Activated CD4-positive, CD25-positive, alpha-beta regulatory T cell (primary cell): ENCODE measurements at places on chromosomes 4 and X.
A peak's percentile ranks its signal among the peaks of the same experiment; 100 is the strongest.

- DNase-seq, result no peak
Measured at GRCh38 chr4:10753336-10753735, 68.8 kb upstream of the CLNK start.

DNA sequence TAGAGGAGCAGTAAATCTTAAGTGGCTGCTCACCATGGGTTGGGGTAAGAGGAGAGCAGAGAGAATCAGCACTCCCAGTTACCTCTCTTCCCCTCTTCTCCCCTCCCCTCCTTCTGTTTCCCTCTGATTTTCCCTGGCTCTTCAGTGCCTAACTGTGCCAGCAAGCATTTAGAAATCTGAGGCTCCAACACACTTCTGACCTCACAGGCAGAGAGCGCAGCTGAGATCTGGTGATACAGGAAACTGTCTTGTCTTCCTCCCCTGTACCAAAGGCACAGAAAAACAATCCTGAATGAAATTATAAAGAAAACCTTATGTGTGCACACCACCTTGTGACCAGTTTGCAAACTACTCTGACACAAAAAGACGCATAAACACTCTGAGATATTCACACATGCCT lies 82.4 kb upstream of the SMIM10 start:
- no peak for DNase-seq

DNA sequence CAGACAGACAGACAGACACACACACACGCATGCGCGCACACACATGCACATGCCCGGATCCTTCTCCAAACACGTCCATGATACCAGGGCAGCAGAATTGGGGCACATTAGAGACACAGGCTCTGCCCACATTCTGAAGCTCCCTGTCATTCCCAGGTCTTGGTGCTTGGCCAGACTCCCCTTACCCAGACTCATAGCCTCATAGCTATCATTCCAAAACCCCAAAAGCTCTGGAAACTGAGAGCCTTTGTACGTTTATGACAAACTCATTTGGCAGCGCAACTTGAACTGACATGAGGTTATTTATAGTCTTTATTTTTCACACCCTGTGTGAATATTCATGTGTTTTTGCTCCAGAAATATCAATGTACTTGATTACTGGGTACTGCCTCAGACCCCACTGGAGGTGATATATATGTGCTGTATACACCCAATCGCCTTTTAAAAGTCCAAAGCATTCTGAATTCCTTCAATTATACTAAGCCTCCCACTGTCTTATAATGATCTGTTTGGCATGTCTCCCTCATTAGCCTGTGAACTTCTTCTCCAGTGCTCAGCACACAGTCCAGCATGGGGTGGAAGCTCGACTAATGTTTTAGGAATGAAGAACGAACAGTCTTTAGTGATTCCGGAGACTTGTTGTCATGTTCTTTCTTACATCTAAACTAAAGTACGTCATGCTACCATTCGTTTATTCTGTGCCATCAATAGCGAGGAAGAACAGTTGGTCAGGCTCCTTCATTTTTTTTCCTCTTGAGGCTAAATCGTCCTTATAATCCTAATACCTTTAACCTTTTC lies 45.0 kb downstream of the RTL9 start:
- DNase-seq, result no peak

- no peak for DNase-seq
Measured at GRCh38 chr4:96342790-96343455, 503.0 kb downstream of the PDHA2 start.

GRCh38 chr4:475962-476361 lies 23.0 kb downstream of the ZNF721 start:
- DNase-seq, result no peak

DNA sequence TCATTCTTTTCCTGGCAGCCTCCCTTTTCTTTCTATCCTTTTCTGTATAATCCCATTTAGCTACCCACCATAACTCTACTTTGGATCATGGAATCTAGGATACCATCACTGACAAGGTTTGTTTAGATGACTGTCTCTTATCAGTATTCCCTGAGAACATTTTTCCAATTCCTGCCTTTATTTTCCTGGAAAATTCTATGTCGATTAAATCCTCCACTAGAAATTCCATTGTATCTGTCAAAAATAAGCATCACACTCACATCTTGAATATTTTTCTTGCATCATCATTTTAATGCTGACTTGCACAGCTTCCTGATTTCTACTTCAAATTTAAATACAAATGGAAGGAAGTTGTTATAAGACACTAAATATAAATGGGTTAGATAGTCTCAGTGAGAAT lies 20.2 kb downstream of the TRIM2 start:
- no peak for DNase-seq

DNA sequence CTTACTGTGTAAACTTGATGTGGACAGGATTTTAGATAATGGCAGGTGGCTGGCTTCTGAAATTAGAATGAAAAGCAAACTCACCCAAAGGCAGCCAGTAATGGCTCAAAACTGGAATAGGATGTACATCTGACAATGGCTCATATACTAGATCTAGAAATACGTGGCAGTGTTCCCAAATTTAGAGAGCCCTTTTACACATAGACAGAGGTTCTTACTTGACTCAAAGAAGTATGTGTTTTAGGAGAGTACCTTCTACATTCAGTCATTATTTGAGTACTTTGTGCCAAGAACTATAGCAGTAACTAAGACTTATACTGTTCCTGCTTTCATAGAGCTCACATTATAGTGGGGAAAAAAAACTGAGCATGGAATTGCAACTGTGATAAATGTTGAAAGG lies 48.0 kb downstream of the UBE2K start:
- no peak for DNase-seq

GRCh38 chrX:106378616-106379015 lies 210.5 kb downstream of the PWWP3B start:
- no peak for DNase-seq

GRCh38 chr4:11214281-11214680 lies 214.4 kb downstream of the HS3ST1 start:
- DNase-seq, result no peak

DNA sequence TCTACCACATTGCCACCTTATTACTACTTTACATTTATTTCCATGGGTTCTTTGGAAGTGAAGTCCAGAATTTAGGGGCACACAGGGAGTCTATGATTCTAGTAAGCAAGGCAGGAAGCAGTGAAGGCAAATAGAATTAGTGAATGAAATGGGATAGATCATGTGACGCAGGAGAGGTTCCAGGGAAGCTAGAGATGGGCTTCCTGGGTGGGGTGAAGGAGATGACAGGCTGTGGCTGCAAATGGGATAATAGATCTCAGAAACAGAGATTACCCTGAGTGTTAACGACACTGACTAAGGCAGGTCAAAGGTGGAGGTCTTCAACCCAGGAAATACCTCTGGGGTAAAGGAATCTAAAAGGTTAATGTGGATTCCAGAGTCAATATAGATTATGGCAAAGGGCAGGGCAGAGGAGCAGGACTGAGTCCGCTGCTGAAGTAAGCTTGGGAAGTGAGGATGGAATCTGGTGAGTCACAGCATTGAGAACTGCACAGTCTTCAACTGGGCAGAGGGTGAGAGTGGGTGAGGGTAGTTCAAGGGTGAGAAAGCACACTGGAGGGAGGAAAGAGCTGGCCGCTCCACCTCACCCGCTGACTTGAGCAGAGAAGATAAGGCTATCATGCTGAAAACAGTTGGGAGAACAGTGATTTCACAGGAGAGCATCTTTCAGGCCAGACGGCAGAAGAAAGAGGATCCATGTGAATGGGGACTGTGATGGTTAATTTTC lies 70.8 kb downstream of the ANXA3 start:
- no peak for DNase-seq

DNA sequence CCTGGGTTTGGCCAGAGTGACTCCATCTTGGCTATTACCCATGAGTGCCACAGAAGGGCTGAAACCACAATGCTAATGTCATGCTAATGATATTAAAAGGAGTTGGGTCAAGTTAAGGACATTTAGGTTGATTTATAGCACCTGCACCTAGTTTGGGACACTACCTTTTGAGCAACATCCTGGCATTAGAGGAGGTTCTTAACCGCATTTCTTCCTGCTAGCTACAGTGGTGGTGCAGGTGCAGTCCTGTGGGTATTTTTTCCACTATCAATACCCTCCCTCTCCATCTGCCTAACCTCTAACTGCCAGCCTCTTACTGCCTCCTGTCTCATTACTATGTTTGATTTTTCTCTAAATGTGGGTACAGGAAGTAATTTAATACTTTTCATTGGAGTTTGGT lies 1276.1 kb downstream of the FSTL5 start:
- no peak for DNase-seq

GRCh38 chr4:32574803-32575202 lies 1854.6 kb downstream of the PCDH7 start:
- DNase-seq, result no peak

DNA sequence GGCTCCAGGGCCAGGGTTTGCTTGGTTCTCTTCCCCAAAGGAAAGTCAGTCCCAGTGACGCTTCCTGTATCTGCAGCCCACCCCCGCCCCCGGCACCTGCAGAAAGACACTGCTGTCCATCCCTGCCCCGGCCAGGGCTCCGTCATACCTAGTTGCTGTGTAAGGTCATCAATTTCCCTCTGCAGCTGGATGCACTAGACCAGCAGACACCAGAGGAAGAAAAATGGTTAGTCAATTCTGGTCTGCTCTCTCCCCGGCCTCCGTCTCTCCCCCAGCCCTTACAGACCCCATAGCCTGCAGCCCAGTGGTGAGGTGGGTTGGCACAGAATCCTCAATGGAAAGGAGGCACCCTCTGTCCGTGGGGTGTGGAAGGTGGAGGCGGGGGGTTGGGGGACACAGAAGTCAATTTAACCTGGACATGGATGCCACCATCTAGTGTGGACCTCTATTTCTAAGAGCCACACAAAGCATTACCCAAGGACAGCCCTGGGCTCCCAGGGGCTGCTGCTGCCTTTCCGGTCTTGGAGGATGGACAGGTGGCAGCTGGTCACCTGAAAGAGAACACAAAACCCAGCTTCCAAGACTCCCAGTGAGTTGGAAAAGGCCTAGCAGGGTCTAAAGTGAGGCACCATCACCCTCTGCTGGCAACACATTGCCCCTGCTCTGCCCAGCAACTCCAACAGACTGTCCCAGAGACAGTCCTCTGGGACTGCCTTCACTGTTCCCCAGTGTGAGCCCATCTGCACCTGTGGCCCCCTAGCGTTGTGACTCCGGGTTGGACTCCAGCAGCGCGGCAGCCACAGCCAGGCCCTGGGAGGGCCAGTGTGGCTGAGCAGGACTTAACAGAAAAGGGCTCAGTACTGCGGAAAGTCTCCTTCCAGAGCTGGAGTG lies 40.2 kb upstream of the NHSL2 start:
- no peak for DNase-seq

DNA sequence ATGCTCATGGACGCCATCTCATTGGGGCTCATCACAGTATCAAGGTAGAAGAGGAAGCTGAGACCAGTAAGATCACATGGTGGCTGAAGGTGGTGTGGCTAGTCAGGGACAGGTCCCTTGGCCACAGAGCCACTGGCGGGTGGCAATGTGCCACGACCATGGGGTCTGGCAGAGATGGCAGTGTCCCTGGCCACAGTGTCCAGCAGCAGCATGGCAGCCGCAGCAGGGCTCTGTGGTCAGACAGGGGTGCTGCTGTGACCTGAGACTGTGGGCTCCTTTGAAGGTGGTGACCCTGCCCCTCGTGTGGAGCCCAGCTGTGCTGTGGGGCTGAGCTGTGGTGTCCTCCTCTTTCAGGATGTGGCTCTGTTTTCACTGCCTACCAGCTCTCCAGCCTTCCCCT lies 2.2 kb upstream of the DOK7 start:
- no peak for DNase-seq

GRCh38 chrX:75327607-75328006 lies 53.7 kb downstream of the UPRT start:
- no peak for DNase-seq

- DNase-seq, result no peak
Measured at GRCh38 chr4:146520896-146521540, 722 bp downstream of the SLC10A7 start.

GRCh38 chr4:123624959-123625358 lies 228.4 kb downstream of the SPRY1 start:
- DNase-seq, result no peak

DNA sequence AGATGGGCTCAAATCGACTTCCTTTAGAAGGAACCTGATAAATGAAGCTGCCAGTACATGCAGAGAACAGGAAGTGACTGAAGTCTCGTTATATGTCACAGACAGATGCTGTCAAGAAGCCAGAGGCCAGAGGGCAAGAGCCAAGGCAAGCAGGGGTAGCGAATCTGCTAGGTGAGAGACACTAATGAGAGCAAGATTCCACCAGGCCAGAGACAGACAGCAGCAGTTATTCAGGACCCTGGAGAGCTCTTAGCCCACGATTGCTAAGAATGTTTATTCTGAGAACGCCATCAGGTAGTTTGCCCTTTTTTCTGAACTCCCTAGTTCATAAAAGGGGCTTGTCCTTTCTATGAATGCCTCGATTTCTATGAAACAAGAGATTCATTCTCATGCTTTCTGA lies 73.7 kb downstream of the BEND2 start:
- DNase-seq, result no peak

GRCh38 chrX:44873415-44874276 lies 658 bp downstream of the KDM6A start:
- peak; percentile 20 for DNase-seq

- no peak for DNase-seq
Measured at GRCh38 chr4:48296365-48296764, 26.7 kb upstream of the TEC start.

DNA sequence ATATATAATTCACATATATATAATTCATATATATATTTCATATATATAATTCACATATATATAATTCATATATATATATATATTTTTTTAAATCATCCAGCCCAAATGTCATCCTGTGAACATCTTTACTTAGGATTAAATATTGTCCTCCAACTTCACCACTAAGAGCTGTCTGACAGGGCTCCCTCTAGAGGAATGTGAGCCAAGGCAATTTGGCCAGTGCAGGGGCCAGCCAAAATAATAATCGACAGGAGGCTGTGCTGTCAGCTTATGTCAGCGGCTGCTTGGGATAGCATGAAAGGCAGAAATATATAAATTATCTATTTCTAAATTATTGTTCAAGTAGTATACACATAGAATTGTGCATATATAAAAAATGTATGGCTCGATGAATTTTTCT lies 29.5 kb downstream of the EGFL6 start:
- DNase-seq, result no peak

GRCh38 chrX:134764202-134764785 lies 106.0 kb upstream of the PLAC1 start:
- DNase-seq, result no peak

GRCh38 chrX:150282953-150283352 lies 80.2 kb upstream of the MAMLD1 start:
- no peak for DNase-seq

DNA sequence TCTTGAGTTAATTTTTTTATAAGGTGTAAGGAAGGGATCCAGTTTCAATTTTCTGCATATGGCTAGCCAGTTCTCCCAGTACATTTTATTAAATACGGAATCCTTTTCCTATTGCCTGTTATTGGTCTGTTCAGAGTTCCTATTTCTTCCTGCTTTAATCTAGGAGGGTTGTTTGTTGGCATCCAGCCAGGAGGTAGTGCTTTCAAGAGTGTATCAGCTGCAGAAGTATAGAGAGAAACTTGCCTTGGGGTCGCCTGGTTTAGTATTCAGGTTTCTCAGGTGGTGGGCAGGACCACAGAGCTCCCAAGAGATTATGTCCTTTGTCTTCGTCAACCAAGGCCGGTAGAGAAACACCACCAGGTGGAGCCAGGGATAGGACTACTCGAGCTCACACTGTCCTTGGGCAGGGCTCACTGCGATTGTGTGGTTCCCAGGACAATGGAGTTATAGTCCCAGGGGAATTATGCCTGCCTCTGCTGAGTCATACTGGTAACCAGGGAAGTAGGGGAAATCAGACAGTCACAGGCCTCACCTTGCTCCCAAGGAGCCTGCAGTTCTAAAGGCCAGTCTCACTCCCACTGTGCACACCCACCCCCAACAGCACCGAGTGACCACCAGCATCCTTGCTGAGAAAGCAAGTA lies 168.1 kb downstream of the VSIG4 start:
- no peak for DNase-seq
